ENCODE measurements at places on chromosomes 11 and 22.
A peak's percentile ranks its signal among the peaks of the same experiment; 100 is the strongest.

- peak; percentile 56 for DNase-seq
Observed at GRCh38 chr11:79413268-79413667, 27.6 kb downstream of the TENM4 start.

DNA sequence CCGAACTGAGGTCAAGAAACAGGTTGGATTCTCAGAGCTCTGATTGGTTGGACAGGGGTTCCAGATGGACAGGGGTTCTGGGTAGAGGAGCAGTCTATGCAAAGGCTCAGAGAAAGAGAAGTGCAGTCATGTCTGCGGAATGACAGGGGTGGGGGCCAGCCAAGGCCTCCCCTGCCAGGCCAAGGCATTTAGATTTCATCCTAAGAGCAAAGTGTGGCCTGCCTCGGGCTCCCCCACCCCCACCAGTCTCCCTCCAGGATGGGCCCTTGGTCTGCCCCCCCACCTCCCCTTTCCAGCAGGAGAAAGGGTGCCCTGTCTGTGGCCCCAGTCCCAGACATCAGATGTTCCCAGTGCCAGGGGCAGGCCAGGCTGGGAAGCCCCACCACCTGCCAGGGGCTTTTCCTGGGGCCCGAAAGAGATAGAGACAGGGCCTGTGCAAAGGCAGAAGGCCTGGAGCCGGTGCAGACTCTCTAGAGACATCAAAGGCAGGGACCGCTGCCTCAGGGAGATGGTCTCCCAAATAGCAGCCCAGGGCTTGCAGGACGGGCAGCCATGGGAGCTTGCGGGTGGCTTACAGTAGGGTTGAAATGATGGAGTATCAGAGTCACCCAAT is 9.4 kb downstream of the SUSD2 start:
- no peak for DNase-seq

- no peak for DNase-seq
Observed at GRCh38 chr11:11967669-11968510, 40.5 kb downstream of the DKK3 start.

- DNase-seq, result no peak
Observed at GRCh38 chr11:93330446-93330984, at the start of gene DEUP1. Gene DEUP1 (plus strand): TSS chr11:93330742. CDS start chr11:93332260, 1,518 bp downstream.

DNA sequence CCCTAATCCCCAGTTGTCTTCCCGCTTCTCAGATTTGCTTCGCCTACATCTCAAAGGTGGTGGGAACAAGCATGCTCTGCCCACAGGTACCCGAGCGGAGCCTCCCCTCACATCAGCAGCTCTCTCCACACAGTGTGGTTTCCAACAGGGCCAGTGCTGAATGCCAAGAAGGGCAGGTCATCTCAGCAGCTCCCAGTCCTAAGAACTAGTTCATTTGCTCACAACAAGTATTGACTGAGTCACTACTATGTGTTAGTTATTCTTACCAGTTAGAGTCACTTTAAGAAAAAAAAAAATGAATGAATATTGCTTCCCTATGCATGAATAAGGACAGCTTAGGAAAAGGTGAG is 66.2 kb downstream of the THAP12 start:
- DNase-seq, result peak; percentile 65

GRCh38 chr11:96741068-96741467 is 351.3 kb downstream of the JRKL start:
- DNase-seq, result no peak

- peak; percentile 60 for DNase-seq
Observed at GRCh38 chr22:38172832-38173640, 8.6 kb downstream of the PLA2G6 start.

DNA sequence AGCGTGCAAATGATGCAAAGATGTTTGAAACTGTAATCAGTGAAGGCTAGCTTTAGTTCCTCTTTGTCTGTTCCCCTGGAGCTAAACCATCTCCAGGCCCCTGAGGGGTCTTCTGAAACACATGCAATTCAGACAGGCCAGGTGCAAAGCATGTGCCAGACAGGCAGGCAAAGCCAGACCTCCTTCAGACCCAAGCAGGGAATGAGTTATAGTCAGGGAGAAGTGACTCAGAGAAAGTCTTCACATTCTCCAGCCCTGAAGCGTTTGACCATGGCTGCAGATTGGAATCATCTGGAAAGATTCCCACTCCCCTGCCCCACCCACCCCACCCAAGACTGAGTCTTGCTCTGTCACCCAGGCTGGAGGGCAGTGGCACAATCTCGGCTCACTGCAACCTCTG is 187.0 kb upstream of the ISX start:
- no peak for DNase-seq

GRCh38 chr22:38345782-38346181 is 28.5 kb upstream of the CSNK1E start:
- no peak for DNase-seq

DNA sequence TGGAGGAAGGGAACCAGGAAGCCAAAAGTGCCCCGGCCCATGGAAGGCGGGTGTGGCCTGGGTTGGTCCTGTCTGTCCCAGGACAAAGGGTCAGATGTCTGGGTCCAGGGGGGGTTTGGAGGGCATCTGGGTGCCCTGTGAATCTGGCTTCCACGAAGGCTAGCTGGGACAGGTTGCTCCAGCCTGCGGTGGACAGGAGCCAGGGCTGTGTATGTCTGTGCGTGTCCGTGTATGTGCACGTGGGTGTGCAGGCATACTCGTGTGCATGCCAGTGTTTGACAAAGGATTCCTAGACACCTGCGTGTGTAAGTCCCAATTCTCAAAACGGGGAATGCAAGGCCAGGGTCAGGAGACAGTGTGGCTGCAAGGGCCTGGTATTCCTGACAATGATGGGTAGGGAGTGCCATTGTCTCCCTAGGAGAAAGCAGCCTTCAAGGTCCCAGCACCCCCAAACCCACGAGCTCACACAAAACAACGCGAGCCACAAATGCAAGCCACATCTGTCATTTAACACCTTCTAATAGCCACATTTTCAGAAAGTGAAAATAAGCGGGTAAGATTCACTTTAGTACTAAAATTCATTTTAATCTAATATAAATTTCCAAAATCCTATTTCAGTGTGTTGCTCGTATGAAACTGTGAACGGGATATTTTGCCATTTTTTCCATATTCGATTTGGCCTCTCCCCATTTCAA is 78.4 kb upstream of the WNT7B start:
- DNase-seq, result no peak

All from bronchial epithelial cell (primary cell).